Activated T-cell treated with anti-CD3 and anti-CD28 coated beads, Interleukin-2, amount 50 U/mL, for 24 hours (primary cell): ENCODE measurements at places on chromosomes 3 and 15.
A peak's percentile ranks its signal among the peaks of the same experiment; 100 is the strongest.

DNA sequence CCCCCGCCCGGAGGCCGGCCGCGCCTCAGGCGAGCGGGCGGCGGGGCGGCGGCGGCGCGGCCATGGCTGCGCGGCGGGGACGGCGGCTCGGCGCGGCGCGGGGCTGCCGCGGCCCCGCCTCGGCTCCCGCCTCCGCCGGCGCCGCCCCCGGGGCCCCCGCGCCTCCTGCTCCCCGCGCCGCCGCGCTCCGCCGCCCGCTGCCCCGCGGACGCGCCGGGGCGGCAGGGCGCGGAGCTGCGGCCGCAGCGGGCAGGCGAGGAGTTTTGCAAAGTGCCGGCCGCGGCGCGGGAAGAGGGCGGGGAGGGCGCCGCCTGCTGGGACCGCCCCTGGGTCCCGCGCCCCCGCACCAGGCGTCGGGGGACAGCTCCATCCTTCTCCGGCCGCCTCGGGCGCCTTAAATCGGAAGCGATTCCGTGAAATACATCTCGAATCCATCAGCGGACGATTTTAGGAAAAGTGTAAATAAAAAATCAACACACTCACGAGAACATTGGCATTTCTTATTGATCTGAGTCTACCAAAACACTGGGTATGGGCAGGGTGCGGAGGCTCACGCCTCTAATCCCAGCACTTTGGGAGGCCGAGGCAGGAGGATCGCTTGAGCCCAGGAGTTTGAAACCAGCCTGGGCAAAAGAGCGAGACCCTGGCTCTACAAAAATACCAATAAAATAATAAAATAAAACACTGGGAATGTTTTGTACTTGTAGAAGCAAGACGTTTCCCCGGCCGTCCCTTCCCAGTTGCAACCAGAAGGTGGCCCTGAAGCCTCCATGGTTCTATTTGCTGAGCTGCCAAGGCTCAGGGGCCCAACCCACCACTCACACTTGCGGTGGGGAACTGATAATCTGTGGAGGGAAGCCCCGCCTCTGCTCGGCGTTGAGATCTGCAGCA, 136.9 kb downstream of the NUP210 start:
- peak; percentile 44 for DNase-seq

- DNase-seq, result no peak
Measured at GRCh38 chr15:78684657-78685056, 43.6 kb upstream of the CHRNB4 start.

- no peak for DNase-seq
Measured at GRCh38 chr3:72739531-72740466, 108.4 kb downstream of the SHQ1 start.

GRCh38 chr3:35737934-35738706, 98.8 kb downstream of the ARPP21 start:
- DNase-seq, result no peak

- DNase-seq, result no peak
Measured at GRCh38 chr3:69320871-69321271, 65.0 kb downstream of the FRMD4B start.

GRCh38 chr3:111769110-111769991, 89.7 kb upstream of the PHLDB2 start:
- DNase-seq, result no peak

GRCh38 chr3:52391096-52391495, 53.8 kb downstream of the SEMA3G start:
- DNase-seq, result no peak

DNA sequence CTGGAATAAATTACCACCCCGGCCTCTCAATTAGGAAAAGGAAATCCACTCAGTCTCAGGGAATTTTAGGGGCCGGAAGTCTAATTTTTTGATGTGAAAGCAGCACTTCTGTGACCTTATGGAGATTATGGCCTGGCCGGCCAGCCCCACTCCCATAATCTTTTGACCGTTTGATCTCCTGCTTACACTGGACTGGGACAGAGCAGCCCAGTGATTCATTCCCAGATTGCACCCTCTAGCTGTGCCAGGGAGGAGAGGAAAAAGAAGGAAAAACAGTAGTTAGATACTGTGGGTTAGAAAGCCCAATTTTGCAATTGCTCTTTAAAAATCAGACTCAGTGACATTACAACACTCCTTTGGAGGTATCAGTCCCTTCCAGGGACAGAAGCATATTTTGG, 32.4 kb downstream of the GJD2 start:
- DNase-seq, result no peak

DNA sequence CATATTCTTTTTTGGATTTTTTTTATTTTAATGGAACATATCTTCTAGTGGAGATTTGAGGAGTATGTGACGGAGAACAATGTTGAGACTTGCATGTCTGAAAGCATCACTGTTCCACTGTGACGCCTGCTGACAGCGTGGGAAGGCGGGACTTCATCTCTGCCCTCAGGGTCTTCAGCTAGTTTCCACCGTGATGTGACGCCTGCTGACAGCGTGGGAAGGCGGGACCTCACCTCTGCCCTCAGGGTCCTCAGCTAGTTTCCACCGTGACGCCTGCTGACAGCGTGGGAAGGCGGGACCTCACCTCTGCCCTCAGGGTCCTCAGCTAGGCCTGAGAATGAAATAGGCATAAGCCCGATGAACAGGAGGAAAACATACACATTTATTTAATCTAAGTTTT, 70.7 kb downstream of the LMLN start:
- no peak for DNase-seq

GRCh38 chr3:98650971-98651779, 57.8 kb upstream of the CPOX start:
- no peak for DNase-seq

DNA sequence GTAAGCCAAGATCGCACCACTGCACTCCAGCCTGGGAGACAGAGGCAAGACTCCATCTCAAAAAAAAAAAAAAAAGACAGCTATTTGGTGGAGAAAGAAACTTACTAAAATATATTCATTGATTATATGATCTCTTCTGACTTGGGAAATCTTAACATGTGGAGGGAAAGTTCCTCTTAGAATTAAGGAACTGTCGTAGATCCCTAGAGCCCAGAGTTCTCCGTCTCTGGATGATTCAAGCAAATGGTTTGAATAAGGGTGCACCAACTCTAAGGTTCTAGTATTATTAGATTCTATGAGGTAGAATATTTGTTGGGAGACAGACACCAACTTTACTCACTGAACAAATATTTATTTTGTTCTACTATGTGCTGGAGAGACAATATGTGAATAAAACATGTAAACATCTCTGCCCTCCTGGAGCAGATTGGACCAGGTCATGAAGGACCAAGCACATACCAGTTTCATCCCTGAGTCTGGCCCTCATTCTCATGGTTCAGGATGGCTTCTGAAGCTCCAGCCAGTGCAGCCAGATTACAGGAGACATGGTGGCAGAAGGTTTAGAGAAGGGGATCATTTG, 129.7 kb downstream of the MITF start:
- no peak for DNase-seq

- no peak for DNase-seq
Measured at GRCh38 chr15:92524874-92525565, 130.6 kb downstream of the FAM174B start.

DNA sequence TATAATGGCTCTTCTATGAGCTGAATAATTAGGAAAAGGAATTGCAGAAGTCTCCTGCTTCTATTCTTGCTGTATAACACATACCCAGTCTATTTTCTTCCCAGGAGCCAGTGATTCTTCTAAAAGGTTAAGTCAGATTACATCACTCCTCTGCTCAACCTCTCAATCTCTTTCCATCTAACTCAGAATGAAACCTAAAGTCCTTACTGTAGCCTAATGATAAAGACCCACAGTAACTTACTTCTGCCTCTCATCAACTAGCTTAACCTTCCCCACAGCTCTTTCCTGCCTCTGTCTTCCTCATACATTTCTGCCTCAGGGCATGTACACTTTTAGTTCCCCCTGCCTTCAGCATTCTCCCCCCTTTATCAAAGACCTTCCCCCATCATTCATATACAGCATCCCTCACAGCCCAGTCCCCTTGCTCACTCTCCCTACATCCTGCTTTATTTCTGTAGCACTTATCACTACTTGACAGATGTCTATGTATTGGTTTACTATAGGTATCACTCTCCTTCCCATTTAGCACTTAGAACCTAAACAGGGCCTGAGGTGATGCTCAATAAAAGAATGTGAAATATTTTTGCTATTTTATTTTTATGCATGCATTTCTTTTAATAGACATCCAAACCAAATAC, 28.5 kb upstream of the CMTM6 start:
- no peak for DNase-seq
